Subcutaneous adipose tissue (tissue), 4 donors: ENCODE measurements at places on chromosomes 2 and 18. TPM values are rescaled to one million over a fixed set of nuclear protein-coding genes. Genes with fewer than 3 reads are reported as not detected.

Gene DYNC2LI1
- 32.0 TPM for total RNA-seq

Gene FARP2
- total RNA-seq: 49.1 TPM

Gene RBM43
- 6.4 TPM for total RNA-seq

Gene TMEM37
- 57.7 TPM for total RNA-seq

Gene OSGEPL1
- total RNA-seq: 8.7 TPM

Gene CFAP221
- total RNA-seq: 1.3 TPM

Gene DOCK10
- total RNA-seq: 47.4 TPM

Gene DOK6
- 0.34 TPM for total RNA-seq

Gene TMEFF2
- total RNA-seq: not detected

Gene CGREF1
- 4.0 TPM for total RNA-seq

Gene ACOXL
- total RNA-seq: not detected

Gene MCEE
- total RNA-seq: 19.2 TPM

Gene PROM2
- 0.49 TPM for total RNA-seq

Gene CAPN14
- 0.22 TPM for total RNA-seq

Gene ZNF804A
- total RNA-seq: 1.2 TPM

Gene PPP1R1C
- total RNA-seq: not detected

Gene COMMD1
- total RNA-seq: 51.7 TPM

Gene CASP10
- 17.8 TPM for total RNA-seq

Gene REG3A
- not detected for total RNA-seq

Gene HTR2B
- 1.8 TPM for total RNA-seq

Gene HSBP1L1
- total RNA-seq: 21.1 TPM

Gene HOXD10
- total RNA-seq: not detected

Gene NRP2
- 29.2 TPM for total RNA-seq

Gene HNMT
- total RNA-seq: 279 TPM

Gene NETO1
- 0.51 TPM for total RNA-seq

Gene DARS1
- 71.4 TPM for total RNA-seq

Gene DCDC2C
- not detected for total RNA-seq

Gene C2orf15
- not detected for total RNA-seq

Gene GCG
- total RNA-seq: not detected

Gene RNASEH1
- 20.4 TPM for total RNA-seq

Gene CPSF3
- 30.3 TPM for total RNA-seq

Gene FEV
- total RNA-seq: not detected
